ENCODE measurements at places on chromosomes 2 and 18.
A peak's percentile ranks its signal among the peaks of the same experiment; 100 is the strongest.

DNA sequence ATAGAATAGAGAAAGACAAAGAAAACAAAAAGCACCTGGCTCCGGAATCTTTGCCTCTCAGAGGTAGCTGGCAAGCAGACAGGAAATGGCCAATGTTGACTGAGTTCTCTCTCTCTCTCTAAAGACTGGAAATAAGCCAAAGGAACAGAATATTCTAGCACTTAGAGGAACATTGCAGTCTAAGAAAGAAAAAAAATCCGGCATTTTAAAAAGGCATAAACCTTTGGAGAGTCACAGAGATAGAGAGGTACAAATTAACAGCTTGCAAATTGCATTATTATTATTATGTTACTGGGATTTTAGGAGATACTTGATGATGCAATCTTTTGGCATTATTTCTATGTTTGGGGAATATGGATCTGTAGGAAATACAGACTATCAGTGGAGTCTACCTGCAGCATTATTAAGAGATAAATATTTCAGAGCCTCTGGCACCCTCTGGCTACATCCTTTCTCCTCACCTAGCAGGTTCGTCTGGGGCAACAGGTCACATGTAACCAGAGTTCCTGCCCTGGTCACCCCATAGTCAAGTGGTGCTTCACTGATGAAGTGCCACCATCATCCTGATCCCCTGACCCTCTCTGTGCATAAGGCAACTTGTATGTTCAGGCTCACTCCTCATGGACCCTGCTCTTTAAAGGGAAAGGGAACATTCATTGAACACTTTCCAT is 318.9 kb upstream of the ACVR2A start:
- DNase-seq = no peak

- no peak for DNase-seq
These were observed 19.3 kb downstream of the MBOAT2 start for GRCh38 chr2:8984157-8984556.

- DNase-seq = no peak
These were observed 94.1 kb downstream of the BIN1 start for GRCh38 chr2:127012868-127013267.

GRCh38 chr18:46356278-46357033 is 252.3 kb downstream of the HAUS1 start:
- no peak for DNase-seq

- peak; percentile 67 for DNase-seq
These were observed 132.0 kb downstream of the GALNT1 start for GRCh38 chr18:35713545-35713944.

DNA sequence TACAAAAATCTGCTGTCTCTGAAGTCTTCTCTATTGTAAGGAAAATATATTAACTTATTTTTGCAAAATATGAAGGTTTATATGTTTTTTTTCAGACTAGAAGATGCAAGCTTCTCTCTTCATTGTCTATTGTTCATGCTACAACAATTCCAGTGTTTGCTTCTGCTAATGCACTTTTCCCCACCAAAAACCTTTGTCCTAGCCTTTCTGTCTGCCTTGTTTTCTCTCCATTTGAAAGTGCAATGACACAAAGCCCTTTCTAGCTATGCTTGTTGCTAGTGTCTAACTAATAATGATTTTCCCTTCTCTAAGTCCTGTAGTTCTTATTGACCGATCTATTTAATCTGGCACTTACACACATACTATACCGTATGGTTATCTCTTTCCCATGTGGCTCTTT is 369.5 kb upstream of the CELF4 start:
- no peak for DNase-seq

DNA sequence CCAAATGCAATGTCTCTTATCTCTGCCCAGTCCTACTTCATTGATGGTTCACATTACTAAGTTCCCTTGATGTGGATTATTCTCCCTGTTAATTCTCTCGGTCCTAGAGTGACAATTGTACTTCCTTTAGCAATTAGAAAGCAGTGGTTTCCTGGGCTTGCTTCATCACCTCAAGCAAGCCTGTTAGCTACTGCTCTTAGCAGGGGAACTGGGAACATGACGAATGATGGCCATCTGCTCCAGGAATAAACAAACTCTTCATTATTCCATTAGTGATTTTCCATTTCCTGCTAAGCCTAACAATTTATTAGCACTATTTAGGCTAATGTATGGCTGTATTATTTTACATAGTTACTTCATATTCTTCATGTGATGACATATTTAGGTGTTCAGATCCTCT is 331.8 kb downstream of the MTX2 start:
- no peak for DNase-seq

- no peak for DNase-seq
These were observed 65.1 kb downstream of the MEX3C start for GRCh38 chr18:51132256-51132935.

GRCh38 chr2:156800781-156801361 is 364.7 kb downstream of the GPD2 start:
- DNase-seq = no peak

- no peak for DNase-seq
These were observed 153.2 kb upstream of the PTPRM start for GRCh38 chr18:7413906-7414305.

DNA sequence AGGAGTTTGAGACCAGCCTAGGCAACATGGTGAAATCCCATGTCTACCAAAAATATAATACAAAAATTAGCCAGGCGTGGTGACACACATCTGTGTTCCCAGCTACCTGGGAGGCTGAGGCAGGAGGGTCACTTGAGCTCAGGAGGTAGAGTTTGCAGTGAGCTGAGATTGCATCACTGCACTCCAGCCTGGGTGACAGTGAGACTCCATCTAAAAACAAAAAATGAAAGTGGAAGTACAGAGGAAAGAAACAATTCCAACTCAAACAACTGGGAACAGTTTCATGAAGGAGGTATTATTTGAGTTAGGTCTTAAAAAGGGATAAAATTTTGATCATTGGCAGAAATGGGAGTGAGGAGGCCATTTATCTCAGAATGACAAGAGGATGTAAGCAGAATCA is 6.3 kb upstream of the RAB1A start:
- no peak for DNase-seq

GRCh38 chr2:88542668-88543067 is 84.6 kb downstream of the EIF2AK3 start:
- DNase-seq = no peak

- DNase-seq = no peak
These were observed 388.6 kb upstream of the NRXN1 start for GRCh38 chr2:51420511-51420910.

DNA sequence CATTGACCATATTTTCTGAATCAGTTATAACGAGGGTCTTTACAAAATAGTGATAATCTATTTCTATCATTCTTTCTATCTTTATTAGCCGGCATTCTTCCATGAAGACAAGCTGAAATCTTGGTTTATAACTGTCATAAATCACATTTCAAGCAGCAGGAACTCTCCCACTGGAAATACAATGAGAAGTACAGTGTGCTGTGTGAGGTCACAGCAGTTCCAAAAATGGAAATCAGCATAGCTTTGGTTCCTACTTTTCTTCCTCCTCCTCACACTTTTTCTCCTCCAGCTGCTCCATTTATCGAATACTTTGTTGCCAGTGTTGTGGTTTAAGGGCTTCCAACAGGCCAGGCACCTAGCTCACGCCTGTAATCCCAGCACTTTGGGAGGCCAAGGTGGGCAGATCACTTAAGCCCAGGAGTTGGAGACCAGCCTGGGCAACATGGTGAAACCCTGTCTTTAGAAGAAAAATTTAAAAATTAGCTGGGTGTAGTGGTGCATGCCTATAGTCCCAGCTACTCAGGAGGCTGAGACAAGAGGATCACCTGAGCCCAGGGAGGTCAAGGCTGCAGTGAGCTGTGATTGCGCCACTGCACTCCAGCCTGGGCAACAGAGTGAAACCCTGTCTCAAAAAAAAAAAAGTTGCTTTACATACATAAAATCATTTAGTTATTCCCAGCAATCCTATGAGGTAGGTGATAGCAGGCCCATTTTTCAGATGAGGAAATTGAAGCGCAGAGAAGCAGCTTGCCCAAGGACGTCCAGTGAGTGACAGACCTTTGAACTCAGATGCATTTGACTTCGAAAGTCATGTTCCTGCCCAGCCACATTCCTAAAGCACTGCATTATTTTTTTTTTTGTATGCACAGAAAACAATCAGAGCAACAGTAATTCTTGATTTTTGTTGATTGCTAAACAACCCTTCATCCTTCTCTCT is 34.0 kb upstream of the GPR55 start:
- DNase-seq = no peak

GRCh38 chr2:130910931-130911330 is 74.2 kb downstream of the ARHGEF4 start:
- DNase-seq = no peak

- no peak for DNase-seq
These were observed 608.1 kb downstream of the LRP1B start for GRCh38 chr2:141522702-141523101.

DNA sequence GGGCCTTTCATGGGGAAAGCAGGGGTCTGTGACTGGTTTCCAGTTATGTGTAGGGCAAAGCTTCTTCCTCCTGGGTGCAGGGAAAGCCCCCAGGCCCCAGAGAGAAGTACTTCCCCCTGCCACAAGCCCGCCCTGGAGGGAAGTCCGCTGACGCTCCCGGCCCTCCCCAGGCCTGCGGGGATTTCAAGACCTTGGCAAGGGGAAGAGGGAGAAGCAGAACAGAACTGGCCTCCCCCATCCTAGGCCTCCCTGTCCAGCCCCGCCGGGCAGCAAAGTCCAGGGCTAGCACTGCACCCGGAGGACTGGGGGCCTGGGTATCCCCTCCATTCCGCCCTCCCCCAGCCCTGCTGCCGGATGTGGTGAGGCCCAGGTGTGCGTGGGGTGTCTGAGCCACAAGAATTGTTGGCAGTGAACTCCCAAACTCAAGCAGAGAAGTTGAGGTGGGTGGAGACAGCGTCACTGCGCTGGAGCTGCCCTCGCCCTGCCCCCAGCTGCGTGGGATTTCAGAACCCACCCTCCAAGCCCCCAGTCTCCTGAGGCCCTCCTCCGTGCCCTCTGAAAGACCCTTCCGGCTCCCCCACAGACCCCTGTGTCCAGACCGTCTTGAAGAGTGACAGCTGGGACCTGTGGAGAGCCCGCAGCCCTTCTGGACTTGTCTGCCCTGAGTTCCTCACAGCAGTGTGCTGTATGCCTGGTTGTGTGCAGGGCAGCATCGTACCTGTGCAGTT is 1.1 kb upstream of the DUSP2 start:
- DNase-seq = no peak

- DNase-seq = peak; percentile 68
These were observed 93.6 kb downstream of the RAPGEF4 start for GRCh38 chr2:172829229-172829628.

- no peak for DNase-seq
These were observed 123.6 kb upstream of the SMIM21 start for GRCh38 chr18:75551071-75551470.

GRCh38 chr2:88022669-88022921 is 6.2 kb upstream of the RNU2-63P start:
- no peak for DNase-seq
